ENCODE measurements at places on chromosomes 3 and 15. TPM values are rescaled to one million over a fixed set of nuclear protein-coding genes. Genes with fewer than 3 reads are reported as not detected.

The ARHGAP11A gene
- total RNA-seq: 73.0 TPM

The TIGIT gene
- total RNA-seq: not detected

The ARHGEF26 gene
- 3.3 TPM for total RNA-seq

The TMEM40 gene
- not detected for total RNA-seq

The BFSP2 gene
- not detected for total RNA-seq

All from RPMI7951 (cell line).